ENCODE measurements at places on chromosomes 1 and 21. TPM values are rescaled to one million over a fixed set of nuclear protein-coding genes. Genes with fewer than 3 reads are reported as not detected.

The DNALI1 gene
- 14.5 TPM for total RNA-seq

The LEFTY2 gene
- total RNA-seq: 22.5 TPM

The HSPB7 gene
- 10.6 TPM for total RNA-seq

The NTNG1 gene
- 9.1 TPM for total RNA-seq

The BARHL2 gene
- total RNA-seq: not detected

The GUCA2A gene
- total RNA-seq: not detected

The EDARADD gene
- 0.50 TPM for total RNA-seq

The CLCA4 gene
- not detected for total RNA-seq

The PLA2G2C gene
- not detected for total RNA-seq

The CLCNKA gene
- total RNA-seq: 2.1 TPM

GRCh38 chr1:49060766-49061165, 284.1 kb upstream of the BEND5 start:
- H3K4me1 ChIP-seq: no peaks in the 10 kb centered on the region
- H3K36me3 ChIP-seq: no peaks in the 10 kb centered on the region
- no peak for DNase-seq
- H3K27me3 ChIP-seq: no peaks in the 10 kb centered on the region

- H3K27ac ChIP-seq: no peak overlapping the region
- peaks cover 3% of the 10 kb centered on the region for H3K4me1 ChIP-seq
- H3K36me3 ChIP-seq: no peaks in the 10 kb centered on the region
- DNase-seq: no peak
- no peak overlapping the region for H3K4me3 ChIP-seq
These were observed 125.8 kb downstream of the TOMM20 start for GRCh38 chr1:235002706-235003300.

GRCh38 chr1:158425027-158425426, 1.0 kb downstream of the OR10K2 start:
- no peaks in the 10 kb centered on the region for H3K27me3 ChIP-seq
- H3K36me3 ChIP-seq: no peaks in the 10 kb centered on the region
- no peak overlapping the region for H3K27ac ChIP-seq
- no peak overlapping the region for H3K4me3 ChIP-seq
- DNase-seq: no peak

- H3K27ac ChIP-seq: no peak overlapping the region
- no peaks in the 10 kb centered on the region for H3K36me3 ChIP-seq
- no peaks in the 10 kb centered on the region for H3K27me3 ChIP-seq
- no peak overlapping the region for H3K4me3 ChIP-seq
- H3K4me1 ChIP-seq: no peaks in the 10 kb centered on the region
These were observed 17.4 kb downstream of the KCNA10 start for GRCh38 chr1:110501488-110502132.

- no peak for DNase-seq
- no peaks in the 10 kb centered on the region for H3K36me3 ChIP-seq
- H3K4me3 ChIP-seq: no peak overlapping the region
- H3K4me1 ChIP-seq: peaks cover 5% of the 10 kb centered on the region
- H3K27me3 ChIP-seq: no peaks in the 10 kb centered on the region
These were observed 11.9 kb downstream of the TRAF3IP3 start for GRCh38 chr1:209767706-209768105.

DNA sequence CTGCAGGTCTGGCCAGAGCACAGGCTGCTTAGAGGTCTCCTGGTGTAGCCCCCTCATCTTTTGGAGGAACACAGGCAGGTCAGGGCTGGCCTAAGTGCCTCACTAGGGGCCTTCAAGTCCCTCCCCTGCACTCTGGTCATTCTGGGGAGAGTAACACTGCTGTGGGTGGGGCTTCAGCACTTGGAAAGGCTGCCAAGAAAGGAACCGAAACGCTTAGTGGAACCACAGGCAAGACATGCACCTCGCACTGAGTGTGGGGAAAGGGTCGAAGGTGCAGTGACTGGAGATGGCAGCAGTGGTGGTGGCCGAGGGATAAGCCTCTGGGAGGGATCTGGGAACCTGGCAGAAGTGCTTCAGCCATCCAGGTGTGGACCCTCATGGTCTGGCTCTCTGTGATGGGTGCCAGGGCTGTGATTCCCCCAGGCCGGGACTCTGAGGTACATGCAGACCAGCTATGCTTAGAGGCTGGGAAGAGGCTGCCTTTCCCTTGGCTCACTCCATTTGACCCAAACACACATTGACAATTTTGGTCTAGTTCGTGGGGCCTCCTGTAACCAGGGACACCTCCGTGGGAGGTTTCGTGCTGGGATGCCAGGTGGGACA, 182.9 kb upstream of the CSF3R start:
- no peaks in the 10 kb centered on the region for H3K36me3 ChIP-seq
- H3K4me3 ChIP-seq: no peak overlapping the region
- no peak overlapping the region for H3K27ac ChIP-seq

- H3K4me1 ChIP-seq: no peaks in the 10 kb centered on the region
- H3K36me3 ChIP-seq: no peaks in the 10 kb centered on the region
- H3K4me3 ChIP-seq: no peak overlapping the region
- no peak for DNase-seq
- no peaks in the 10 kb centered on the region for H3K27me3 ChIP-seq
- no peak overlapping the region for H3K27ac ChIP-seq
These were observed 244.4 kb downstream of the CHRM3 start for GRCh38 chr1:239630767-239631166.

- no peaks in the 10 kb centered on the region for H3K4me1 ChIP-seq
- no peak overlapping the region for H3K27ac ChIP-seq
- no peaks in the 10 kb centered on the region for H3K36me3 ChIP-seq
These were observed 416.9 kb downstream of the ZP4 start for GRCh38 chr1:237473854-237474253.

GRCh38 chr21:39673163-39673562, 60.4 kb downstream of the B3GALT5 start:
- no peak overlapping the region for H3K27ac ChIP-seq
- no peaks in the 10 kb centered on the region for H3K27me3 ChIP-seq
- no peak for DNase-seq
- H3K4me3 ChIP-seq: no peak overlapping the region
- no peaks in the 10 kb centered on the region for H3K4me1 ChIP-seq
- no peaks in the 10 kb centered on the region for H3K36me3 ChIP-seq

- no peaks in the 10 kb centered on the region for H3K4me1 ChIP-seq
- no peaks in the 10 kb centered on the region for H3K36me3 ChIP-seq
- no peak for DNase-seq
- H3K27ac ChIP-seq: no peak overlapping the region
- no peak overlapping the region for H3K4me3 ChIP-seq
These were observed 92.6 kb upstream of the BEND5 start for GRCh38 chr1:48869116-48869893.

GRCh38 chr21:15208786-15209185, 144.0 kb upstream of the NRIP1 start:
- H3K27me3 ChIP-seq: no peaks in the 10 kb centered on the region
- no peak overlapping the region for H3K4me3 ChIP-seq
- no peaks in the 10 kb centered on the region for H3K36me3 ChIP-seq
- no peak overlapping the region for H3K27ac ChIP-seq
- H3K4me1 ChIP-seq: no peaks in the 10 kb centered on the region
- no peak for DNase-seq

DNA sequence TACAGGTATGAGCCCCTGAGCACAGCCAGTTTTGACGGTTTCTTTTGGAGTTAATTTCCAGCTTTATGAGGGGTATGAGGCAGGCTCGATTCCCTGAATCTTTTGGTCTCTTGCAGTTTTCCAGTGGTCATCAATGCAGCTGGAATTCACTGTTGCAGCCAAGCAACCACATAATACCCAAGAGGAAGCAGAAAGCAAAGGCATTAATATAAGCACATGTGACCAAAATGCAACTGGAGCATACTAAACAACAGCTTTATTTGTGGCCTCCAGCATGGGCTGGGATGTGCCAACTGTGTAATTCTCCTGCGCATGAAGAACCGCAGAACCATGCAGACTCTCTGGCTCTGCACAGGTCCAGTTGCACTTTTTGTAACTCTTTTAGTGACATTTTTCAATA, 33.0 kb downstream of the DSCAM start:
- H3K4me3 ChIP-seq: no peak overlapping the region
- no peaks in the 10 kb centered on the region for H3K4me1 ChIP-seq
- DNase-seq: no peak
- no peaks in the 10 kb centered on the region for H3K36me3 ChIP-seq

DNA sequence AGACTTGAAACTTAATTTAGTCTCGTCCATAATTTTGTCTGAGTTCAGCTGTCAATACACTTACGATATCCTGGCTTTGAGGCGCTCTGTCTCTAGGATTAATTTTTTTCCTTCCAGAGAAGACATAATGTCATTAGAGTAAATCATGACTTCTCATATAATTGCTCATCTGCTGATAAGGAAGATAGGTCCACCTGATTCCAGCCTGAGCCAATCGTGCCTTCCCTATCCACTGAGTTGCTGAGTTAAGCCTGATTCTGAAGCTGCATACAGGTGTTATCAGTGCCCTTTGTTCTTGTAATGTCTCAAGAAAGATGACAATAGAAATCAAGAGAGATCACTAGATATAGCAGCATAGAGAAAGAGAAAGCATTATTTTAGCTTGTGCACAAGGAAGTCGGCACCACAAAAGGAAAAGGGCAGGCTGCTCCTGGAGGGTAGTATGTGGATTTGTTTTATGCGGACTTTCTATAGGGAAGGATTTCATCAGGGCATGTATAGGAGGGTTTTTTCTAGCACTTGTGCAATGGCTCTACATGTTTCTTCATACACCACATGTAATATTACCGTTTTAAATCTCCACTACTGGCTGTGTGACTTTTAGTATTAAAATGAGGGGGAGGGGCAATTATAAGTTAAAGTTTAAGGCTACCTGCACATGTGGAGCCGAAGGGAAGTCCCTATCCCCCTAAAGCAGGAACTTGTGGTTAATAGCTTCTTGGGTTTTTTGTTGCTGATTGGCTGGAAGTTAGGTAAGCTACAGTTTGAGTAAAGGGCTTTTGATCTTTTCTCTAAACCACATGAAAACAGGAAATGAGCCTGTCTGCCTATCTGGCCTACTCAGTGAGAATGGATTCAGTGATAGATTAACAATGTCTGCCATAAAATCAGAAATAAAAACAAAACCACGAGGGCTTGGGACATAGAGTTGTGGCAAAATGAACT, 133.4 kb downstream of the PLPPR5 start:
- no peaks in the 10 kb centered on the region for H3K4me1 ChIP-seq
- no peaks in the 10 kb centered on the region for H3K36me3 ChIP-seq
- H3K4me3 ChIP-seq: no peak overlapping the region
- no peak overlapping the region for H3K27ac ChIP-seq
- H3K27me3 ChIP-seq: no peaks in the 10 kb centered on the region

DNA sequence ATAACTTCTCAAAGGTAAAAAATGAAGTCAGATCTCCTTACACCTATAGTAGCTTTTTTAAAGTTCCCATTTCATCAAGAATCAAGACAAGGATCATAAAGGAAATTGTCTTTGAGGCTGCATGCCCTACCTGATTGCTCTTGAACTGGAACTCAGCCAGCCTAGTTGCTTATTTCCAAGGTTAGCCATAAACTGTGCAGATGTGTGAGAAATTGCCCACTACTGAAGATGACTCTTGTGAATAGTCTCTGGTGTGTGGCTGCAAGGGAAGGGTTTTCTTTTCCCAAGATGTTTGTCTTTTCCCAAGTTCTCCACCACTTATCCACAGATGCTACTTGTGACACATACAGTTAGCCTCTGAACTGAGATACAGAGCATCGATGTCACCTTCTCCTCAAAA, 81.7 kb upstream of the DUSP10 start:
- DNase-seq: no peak
- no peaks in the 10 kb centered on the region for H3K27me3 ChIP-seq
- H3K4me1 ChIP-seq: no peaks in the 10 kb centered on the region
- no peak overlapping the region for H3K27ac ChIP-seq
- H3K4me3 ChIP-seq: no peak overlapping the region
- H3K36me3 ChIP-seq: no peaks in the 10 kb centered on the region
